ENCODE measurements at places on chromosomes 2 and 18.

DNA sequence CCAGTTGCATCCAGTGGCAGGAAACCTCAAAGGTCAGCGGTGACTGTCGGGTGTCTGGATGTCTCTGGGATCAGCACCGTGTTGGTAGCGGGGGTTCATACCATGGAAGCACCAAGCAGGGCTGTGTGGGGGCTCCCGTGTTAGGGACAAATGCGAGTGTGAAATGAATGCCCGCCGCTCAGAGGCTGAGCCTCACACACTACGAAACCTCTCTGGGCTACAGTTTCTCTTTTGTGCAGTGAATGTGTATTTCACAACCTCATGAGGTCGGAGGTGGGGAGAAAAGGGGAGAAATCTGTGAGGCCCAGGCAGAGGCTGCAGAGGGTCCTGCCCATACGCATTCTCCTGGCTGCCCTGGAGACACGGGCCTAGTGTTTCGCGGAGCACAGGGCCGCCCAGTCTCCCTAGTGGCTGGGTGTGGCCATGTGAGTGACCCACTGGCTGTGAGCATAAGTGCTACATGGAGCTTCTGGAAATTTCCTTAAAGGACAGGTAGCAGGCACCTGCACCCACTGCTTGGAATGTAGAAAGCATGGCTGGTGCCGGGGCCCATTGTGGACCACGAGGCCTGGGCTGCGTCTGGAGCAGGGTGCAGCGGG, 138.0 kb upstream of the GLI2 start:
- DNase-seq, result no peak

GRCh38 chr2:126935774-126936173, 37.1 kb downstream of the TEX51 start:
- DNase-seq, result no peak

DNA sequence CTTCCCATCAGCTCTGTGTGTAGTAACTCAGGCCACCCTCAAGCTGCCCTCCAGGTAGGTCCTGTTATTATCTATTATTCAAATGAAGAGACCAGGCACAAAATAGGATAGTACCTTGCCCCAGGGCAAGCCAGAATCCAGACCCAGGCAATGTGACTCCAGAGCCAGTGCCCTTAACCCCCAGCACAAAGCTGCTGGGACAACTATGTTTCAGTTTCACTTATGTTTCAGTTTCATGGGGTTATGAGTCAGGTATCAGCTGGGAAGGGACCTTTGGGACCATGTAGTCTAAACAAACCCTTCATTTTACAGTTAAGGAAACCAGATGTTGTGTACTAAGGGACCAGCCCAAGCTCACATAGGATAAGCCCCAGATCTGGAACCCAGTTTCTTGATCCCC, 10.0 kb downstream of the HK2 start:
- no peak for DNase-seq

DNA sequence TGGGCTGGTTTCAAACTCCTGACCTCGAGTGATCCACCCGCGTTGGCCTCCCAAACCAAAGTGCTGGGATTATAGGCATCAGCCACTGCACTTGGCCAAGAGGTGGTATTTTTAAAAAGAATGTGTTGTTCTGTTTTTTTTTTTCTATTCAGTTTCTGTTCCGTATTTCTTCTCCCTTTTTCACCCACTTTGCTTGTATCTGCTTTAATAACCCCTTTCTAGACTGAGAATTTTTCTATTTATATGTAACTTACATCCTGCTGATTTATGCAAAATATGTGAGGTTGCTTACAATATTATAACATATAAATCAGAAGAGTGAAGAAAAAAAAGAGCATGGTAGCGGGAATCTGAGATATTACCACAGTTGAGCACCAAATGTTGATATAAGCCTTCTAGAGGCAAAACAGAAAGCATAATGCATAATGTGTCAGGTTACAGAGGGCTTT, 17.2 kb upstream of the LYPD6B start:
- no peak for DNase-seq

Measured in NCI-H510A (cell line).